Activated CD4-positive, alpha-beta memory T cell treated with anti-CD3 and anti-CD28 coated beads for 36 hours (primary cell): ENCODE measurements at places on chromosomes 6 and 20.

- peak; percentile 30 for DNase-seq
Measured at GRCh38 chr6:82365016-82365795, 1.6 kb downstream of the TPBG start.

GRCh38 chr20:19838468-19838867, 80.4 kb downstream of the RIN2 start:
- no peak for DNase-seq

GRCh38 chr6:68240726-68241125, 394.4 kb upstream of the ADGRB3 start:
- DNase-seq = no peak

DNA sequence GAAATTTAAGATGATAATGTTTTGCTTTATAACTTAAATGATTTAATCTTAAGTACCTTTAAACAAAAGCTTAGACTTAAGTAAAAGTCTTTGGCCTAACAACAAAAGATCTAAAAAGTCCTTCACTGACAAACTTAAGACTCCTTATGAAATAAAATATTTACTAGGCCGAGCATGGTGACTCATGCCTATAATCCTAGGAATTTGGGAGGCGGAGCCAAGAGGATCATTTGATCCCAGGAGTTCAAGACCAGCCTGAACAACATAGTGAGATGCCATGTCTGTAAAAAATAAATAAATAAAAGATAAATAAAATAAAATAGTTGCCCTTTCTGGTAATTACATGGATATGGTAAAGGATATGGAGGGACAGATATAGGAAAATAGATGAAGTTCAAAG, 12.4 kb downstream of the KATNA1 start:
- no peak for DNase-seq

DNA sequence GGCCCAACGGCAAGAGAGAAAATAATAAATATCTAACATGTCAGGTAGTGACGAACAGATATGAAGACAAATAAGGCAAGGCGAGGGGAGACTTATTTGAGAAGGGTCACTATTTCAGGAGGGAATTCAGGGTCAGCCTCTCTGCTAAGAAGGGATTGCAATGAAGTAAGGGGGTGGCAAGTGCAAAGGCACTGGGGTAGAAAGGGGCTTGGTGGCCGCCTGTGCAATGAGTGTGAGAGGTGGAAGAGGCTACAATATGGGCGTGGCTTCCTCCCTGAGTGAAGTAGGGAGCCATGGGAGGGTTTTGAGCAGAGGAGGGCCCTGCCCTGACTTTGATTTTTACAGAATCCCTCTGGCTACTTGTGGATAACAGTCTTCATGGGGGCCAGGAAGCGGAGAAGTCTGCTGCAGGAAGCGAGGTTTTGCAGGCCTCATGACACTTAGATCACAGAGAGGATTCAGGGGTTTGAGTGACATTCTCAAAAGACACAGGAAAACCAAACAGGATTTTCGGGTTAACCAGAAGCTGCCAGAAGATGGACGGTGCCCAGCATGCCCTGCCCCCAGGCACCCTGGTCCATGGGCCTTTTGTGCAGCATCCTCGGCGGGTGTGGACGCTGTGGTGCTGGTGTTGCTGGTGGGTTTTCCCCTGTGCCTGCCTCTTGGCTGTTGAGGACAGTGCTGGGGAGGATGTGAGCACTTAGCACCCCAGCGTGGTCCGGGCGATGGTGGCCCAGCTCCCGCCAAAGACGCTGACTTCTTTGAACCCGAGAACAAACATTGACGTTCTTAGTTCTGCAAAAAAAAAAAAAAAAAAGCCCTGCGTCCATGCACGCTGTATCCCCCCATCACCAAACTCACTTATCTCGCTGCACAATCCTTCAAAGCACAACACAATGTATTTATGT, 124.2 kb upstream of the PTPN1 start:
- DNase-seq = peak; percentile 77

DNA sequence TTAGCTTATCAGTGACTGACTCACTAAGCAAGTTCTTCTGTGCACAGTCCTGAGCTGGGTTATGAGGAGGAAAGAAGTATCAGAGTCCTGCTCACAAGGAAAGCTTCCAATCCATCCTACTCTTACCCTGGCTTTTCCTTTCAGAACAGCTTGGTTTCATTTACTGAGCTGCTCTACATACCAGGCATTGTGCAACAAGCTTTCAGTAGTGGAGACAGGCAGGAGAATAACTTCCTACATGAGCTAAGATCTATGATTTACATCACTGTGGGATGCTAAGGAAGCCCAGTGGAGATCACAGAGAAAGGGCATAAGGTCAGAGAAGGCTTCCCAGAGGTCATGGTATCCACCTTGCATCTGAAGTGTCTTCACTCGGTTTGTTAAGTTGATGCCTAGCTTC, 144.5 kb downstream of the MAP3K7 start:
- no peak for DNase-seq

GRCh38 chr20:49417843-49418555, 64.5 kb downstream of the KCNB1 start:
- DNase-seq = no peak

DNA sequence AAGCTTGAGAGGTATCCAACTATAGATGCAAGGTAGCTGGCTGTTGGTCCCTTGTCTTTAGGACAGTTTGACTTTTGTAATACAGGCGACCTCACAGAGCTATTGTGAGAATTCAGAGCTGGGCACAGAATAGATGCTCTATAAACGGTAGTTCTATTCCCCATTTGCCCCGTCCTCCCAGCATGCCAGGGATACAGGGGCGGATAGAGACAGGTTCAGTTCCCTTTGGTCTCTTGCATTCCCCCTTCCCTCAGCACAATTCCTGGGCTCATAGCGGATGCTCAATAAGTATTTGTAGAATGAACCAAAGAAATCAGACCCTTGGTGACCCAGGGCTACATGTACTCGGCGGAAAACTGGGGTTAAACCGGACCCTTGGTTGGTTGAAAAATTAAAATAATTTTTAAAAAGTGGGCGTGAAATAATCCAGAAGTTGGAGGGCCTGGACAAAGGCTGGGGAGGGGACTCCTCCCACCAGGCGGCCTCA, 707 bp upstream of the TOP1 start:
- no peak for DNase-seq

- no peak for DNase-seq
Measured at GRCh38 chr6:19712012-19712688, 125.0 kb upstream of the ID4 start.

DNA sequence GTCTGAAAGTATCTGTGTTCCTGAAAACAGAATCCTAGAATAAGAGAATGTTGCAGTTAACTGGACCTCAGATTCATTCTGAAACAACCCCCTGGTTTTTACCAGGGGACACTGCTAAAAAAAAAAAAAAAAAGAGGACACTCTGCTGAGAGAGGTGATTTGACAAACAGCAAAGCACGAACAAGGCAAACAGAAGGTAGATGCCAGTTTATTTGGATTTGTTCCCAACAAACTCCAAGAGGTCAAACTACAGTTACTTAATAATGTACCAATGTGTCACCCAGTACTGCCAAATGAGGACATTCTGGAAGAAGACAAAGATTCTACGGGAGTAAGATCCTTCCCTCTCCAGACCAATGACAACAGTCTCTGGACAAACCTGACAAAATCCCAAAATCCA, 40.6 kb upstream of the SLC22A16 start:
- DNase-seq = no peak
